ENCODE measurements at places on chromosomes 12 and 14.

DNA sequence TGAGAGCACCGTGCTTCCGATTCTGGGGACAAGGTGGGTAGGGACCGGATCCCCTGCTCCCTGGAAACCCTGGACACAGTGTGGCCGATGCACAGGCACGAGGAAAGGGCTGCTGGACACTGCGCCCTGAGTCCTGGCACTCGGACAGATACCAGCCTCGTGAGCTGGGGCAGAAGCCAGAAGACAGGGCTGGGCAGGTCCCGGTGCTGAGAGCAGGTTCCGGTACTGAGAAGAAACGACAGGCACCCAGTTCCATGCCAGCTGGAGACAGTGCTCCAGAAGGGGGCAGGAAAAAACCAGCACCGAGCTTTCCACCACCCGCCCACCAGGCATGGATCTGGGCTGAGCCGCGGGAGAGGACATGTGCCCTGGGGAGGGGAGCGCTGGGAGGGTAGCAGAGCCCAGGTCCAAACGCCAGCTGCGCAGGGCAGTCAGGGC is 6.5 kb downstream of the XRCC3 start:
- peak; percentile 60 for DNase-seq

GRCh38 chr12:27861428-27862167 is 81.6 kb upstream of the MANSC4 start:
- DNase-seq = no peak

DNA sequence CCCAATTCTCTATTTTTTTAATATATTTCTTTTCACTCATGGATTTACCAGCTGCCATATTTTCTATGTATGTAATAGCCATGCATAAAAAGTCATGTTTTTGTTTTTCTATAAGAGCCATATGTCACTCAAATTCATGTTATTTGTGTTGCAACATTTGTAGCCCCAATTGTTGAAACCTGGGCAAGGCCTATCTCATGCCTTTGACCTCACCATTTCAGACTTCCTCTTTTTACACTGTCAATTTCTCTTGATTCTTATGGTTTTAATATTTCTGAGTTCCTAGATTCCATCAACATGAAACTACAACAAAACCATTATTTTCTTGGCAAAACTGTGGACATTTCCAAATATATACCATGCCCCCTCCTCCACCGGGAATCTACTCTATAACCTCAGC is 647.5 kb downstream of the C12orf50 start:
- DNase-seq = no peak

GRCh38 chr12:12357719-12358461 is 1.0 kb downstream of the BORCS5 start:
- DNase-seq = no peak

DNA sequence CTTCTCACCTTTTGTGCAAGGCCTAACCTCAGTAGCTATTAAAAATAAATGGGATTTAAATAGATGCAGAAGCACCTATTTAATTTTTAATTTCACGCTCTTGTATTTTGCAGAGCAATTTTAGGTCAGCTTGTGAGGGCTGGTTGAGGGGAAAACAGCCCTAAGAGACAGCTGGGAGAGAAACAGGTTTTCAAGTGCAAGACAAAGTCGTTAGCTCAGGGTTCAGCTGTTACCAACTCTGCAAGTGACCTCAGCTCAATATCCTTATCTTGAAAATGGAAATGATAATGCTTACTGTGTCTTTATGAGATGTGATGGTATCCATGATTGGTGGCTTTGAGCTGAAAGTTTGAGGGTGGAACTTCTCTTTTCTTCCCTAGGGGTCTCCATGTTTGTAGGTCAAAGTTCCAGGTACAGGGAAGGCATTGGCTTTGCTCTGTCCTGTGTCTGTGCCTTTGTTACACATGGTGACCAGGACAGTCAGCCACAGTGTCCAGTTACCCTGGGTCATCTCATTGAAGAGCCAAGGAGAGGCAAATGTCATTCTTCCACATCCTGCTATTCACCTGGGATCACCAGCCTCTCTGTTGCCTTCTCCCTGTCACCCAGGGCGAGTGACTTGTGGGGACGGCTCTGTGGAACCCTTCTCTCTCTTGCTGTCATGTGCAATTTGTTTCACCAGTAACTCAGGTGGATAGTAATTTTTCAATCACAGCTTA is 100.3 kb downstream of the SAMD4A start:
- DNase-seq = no peak

- no peak for DNase-seq
Measured at GRCh38 chr12:9619411-9620179, 11.9 kb upstream of the KLRB1 start.

- no peak for DNase-seq
Measured at GRCh38 chr14:34605461-34605860, 24.5 kb downstream of the SNX6 start.

DNA sequence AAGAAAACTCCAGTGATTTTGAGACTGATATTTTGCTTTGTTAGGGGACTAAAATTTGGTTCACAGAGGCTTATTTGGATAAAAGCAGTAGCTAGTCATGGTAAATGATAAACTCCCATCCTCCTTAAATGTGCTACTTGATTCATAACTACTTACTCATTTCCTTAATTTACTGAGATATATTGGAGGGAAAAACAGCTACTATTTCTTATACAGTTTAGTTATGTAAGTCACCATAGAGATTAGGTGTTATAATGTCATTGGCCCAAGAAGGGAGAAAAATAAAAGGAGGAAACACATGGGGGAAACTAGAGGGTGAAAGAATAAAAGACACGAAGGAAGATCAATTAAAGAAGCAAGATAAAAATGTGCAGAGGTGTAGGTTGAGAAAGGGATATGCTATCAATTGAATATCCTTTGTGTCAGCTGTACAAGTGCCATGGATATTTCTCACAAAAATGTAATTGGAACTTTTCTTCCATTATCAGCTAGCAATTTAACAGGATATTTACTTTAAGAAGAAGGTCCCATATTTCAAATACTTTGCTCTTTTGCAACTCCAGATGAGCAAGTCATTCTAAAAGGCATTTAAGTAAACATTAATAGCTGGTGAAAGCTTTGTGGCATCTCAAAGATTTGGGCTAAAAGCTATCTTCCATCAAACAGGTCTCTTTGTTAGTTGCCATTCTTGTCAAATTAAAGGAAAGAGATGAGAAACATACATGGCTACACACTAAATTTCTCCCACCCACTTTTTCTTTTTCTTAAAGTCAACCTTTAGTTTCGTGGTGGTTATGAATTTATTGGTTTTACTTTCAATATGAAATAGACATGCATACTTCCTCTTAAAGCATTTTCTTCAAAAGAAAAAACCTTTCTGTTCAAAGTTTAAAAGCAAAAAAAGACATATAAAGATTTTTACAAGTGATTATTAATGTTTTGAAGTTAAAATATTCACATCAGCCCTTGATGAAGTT is 439.5 kb downstream of the CCER1 start:
- no peak for DNase-seq

DNA sequence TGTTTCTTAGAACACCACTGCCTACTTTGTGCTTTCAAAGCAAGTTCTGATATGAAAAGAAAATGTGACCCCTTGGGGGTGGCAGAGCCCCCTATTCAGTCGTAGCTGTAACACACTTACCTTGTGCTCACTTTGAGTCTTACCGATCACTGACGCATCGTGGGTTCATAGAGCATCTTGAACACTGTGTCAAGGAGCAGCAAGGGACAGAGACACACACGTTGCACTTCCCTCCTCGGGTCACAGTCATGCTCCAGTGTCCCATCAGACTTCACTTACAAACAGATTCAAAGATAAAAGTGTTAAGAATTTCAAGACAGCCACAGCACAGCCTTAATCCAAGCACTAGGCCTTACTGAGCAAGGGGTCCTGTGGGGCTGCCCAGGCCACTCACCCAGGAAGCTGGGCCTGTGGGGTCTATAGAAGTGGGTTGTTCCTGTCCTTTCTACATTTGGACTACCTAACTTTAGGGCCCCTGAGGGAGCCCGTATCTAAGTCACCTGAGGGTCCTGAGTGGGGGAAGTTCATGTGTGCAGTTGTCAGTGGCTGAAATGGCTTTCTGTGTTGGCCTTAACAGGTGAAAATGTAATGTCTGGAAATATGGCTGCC is 75.4 kb upstream of the BDKRB2 start:
- no peak for DNase-seq

DNA sequence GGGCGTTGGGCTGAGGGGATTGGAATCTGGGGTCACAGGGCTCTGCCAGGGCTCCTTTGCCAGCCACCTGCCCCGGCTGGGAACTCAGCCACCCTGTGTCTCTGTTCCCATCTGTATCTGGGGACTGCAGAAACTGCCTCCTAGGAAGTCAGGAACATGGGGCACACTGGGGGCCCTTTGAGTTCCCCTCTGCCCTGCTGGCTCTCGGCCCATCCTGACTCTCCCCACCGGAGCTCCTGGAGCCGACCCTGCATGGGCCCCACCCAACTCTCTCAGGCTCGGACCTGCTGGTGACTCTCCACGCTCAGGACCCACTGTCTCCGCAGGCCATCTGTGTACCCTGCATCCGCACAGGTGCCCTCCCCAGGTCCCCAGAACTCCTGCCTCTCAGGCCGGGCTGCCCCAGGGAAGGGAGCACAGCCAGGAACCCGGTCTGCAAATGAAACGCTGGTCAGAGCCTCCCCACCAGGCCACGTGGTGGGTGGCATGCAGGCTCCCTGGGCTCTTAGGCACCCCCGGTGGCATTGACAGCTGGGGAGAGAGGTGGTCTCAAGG is 82.8 kb downstream of the KIF26A start:
- no peak for DNase-seq

Data from LNCaP clone FGC (cell line).